Activated T-helper 1 cell treated with anti-CD3 and anti-CD28 coated beads, Interleukin-12 subunit alpha, Interleukin-12 subunit beta, Interleukin-2, Interleukin-4 antibody, amounts not matched to agents 30 ng/mL and 10 ng/mL and 1 ng/mL, durations not matched to agents 14 hours and 24 hours and 36 hours (primary cell): ENCODE measurements at places on chromosomes 12 and 14. TPM values are rescaled to one million over a fixed set of nuclear protein-coding genes. Genes with fewer than 3 reads are reported as not detected.
A peak's percentile ranks its signal among the peaks of the same experiment; 100 is the strongest.

DNA sequence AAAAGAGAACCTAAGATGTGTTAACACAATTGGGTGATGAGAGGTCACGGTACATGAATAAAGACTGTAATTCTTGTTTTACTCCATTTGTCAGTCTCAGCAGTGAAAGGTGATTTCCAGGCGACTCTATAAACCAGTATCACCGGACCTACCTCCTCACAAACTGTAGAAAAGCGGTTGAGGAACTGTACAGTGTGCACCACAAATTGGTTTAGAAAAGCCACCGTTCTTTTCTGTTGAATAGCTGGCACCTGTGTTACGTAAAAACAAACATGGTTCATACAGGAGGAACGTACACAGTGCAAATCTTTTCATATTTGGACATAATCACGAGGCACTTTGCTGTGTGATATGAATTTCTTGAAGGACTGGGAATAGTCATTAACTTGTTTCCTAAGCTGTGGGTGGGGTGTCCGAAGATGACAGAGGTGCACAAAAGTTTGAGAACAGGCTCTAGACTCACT lies 663 bp downstream of the WASHC3 start:
- peaks cover 24% of the 10 kb centered on the region for H3K36me3 ChIP-seq
- H3K4me1 ChIP-seq = peaks cover 42% of the 10 kb centered on the region
- peak overlapping the region; percentile 93 for H3K4me3 ChIP-seq
- H3K27me3 ChIP-seq = no peaks in the 10 kb centered on the region
- peak; percentile 49 for DNase-seq
- H3K27ac ChIP-seq = peak overlapping the region; percentile 97

- DNase-seq = no peak
- no peaks in the 10 kb centered on the region for H3K27me3 ChIP-seq
- H3K36me3 ChIP-seq = peaks cover 6% of the 10 kb centered on the region
- H3K4me1 ChIP-seq = peaks cover 29% of the 10 kb centered on the region
- peak overlapping the region; percentile 99 for H3K4me3 ChIP-seq
Measured at GRCh38 chr14:103530390-103530789, 1.4 kb downstream of the TRMT61A start.

VDR gene
- 305 and 318 TPM in 2 replicates for total RNA-seq

DNA sequence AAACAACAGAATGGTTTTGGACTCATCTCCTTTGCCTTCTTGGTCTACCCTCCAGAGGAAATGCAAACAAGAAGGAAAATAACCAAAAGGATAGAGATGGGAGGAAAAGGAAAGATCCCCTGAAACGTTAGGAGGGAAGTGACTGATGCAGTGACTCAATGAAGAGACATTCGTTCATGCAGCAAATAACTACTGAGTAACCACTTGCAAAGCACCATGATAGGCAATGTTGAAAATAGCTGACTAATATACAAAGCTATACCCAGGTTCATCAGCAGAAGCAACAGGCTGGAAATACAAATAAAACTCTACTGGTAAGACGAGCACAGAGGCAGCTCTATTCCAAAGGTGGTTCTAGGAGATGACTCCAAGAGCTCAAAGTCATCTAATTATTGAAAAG lies 41.8 kb downstream of the R3HDM2 start:
- peaks cover 25% of the 10 kb centered on the region for H3K36me3 ChIP-seq
- no peak overlapping the region for H3K4me3 ChIP-seq
- no peak for DNase-seq
- no peaks in the 10 kb centered on the region for H3K4me1 ChIP-seq

SLC25A3 gene
- 570 and 580 TPM in 2 replicates for total RNA-seq

SERPINA5 gene
- total RNA-seq = not detected in 2 replicates

L2HGDH gene
- 14.7 and 16.2 TPM in 2 replicates for total RNA-seq

RFLNA gene
- not detected in 2 replicates for total RNA-seq

- H3K27me3 ChIP-seq = peaks cover 15% of the 10 kb centered on the region
- H3K4me3 ChIP-seq = no peak overlapping the region
- H3K36me3 ChIP-seq = no peaks in the 10 kb centered on the region
- H3K4me1 ChIP-seq = no peaks in the 10 kb centered on the region
- no peak for DNase-seq
- H3K27ac ChIP-seq = no peak overlapping the region
Measured at GRCh38 chr12:51643951-51644350, 52.9 kb downstream of the SCN8A start.

DNA sequence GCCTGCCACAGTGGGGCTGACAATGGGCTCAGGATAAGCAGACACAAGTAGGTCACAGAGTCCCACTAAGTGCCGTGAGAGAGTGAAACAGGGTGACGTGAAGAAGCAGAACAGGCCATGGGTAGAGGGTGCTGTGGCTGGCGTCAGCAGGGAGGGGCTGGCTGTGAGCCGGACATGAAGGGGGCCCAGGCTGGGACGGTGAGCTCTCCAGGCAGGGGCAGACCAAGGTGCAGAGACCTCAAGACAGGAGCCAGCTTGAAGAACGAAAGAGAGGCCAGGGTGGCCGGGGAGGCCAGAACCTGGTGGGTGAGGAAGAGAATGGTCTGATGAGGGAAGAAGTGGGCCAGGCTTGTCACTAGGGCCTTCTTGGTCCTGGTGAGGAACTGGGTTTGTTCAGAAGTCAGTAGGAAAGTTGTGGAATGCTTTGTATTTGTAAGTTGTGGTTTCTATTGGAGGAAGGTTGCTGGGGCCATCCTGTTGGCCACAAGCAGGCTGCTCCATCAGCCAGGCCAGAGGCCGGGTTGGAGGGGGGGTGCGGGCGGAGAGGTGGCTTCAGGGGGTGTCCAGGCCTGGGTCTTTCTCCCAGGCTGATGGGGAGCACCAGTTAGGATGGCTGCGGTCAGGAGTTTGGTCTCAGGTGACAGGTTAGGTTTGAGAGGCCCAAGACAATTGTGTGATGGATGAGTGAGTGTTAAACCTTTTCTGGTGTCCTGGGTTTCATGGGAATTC lies 21.4 kb upstream of the MLXIP start:
- no peak for DNase-seq
- H3K4me1 ChIP-seq = no peaks in the 10 kb centered on the region
- no peak overlapping the region for H3K27ac ChIP-seq

OR10AD1 gene
- not detected in 2 replicates for total RNA-seq

- H3K27ac ChIP-seq = no peak overlapping the region
- peak overlapping the region; percentile 82 for H3K4me3 ChIP-seq
- peaks cover 4% of the 10 kb centered on the region for H3K36me3 ChIP-seq
Measured at GRCh38 chr12:24560831-24561271, 388.1 kb downstream of the BCAT1 start.

GRCh38 chr12:46246021-46246700 lies 22.7 kb downstream of the SLC38A1 start:
- peaks cover 74% of the 10 kb centered on the region for H3K36me3 ChIP-seq
- no peak overlapping the region for H3K27ac ChIP-seq
- no peak for DNase-seq
- no peaks in the 10 kb centered on the region for H3K27me3 ChIP-seq
- no peak overlapping the region for H3K4me3 ChIP-seq

DNA sequence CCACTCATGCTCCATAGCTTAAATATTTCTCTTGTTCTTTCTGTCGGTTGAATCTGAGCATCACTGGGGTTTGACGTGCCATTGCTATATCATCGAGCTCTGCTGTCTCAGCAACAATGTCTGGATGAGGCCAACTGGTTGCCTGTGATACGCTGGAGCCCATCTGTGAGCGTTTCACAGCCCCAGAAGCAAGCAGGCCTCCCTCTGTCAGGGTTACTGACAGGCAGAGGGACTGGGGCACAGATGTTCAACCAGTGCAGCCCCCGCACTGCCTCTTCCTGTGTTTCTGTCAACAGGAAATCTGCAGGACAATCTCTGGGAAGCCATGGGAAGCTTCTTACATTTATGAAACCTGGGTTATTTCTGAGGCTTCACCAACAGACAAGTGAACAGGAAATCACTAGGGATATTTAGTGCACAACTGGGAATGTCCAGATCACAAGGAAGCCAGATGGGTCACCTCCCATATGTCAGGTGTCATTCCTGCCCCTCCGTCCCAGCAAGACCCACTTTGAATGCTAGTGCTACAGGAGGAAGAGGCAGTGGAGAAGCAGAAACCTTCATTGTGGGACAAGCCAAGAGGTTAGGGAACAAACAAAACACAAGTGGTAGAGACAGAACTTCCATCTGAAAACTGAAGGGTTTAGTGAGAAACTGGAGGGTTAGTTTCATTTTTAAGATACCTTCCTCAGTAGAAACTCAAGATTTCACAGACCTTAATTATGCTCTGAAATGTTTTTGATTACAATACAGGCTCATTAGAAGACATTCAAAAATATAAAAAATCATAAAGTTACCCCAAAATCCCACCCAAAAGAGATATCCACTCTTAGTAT lies 24.1 kb downstream of the DMAC2L start:
- no peak overlapping the region for H3K27ac ChIP-seq
- H3K4me3 ChIP-seq = no peak overlapping the region
- H3K36me3 ChIP-seq = peaks cover 11% of the 10 kb centered on the region
- H3K27me3 ChIP-seq = no peaks in the 10 kb centered on the region
- peaks cover 15% of the 10 kb centered on the region for H3K4me1 ChIP-seq
- no peak for DNase-seq
